ENCODE measurements at places on chromosomes 7 and 10.

DNA sequence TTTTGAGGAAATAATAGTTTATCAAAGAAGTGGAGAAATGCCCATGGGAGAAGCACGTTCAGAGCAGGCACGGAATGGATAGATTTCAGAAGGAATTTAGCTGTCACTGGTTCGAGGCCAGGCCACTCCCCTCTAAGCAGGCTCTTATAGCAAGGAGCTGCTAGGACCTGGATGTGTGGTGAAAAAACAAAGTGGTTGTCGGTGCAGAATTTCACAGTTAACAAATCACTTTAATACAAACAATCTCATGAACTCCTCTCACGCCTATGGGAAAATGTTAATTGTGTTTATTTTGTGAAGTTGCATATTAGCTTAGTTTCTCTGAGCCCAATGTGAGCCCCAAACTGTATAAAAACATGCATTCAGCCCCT, 176.3 kb downstream of the PKD1L1 start:
- no peak for DNase-seq

- no peak for DNase-seq
Measured at GRCh38 chr10:3287572-3288445, 115.2 kb upstream of the PITRM1 start.

DNA sequence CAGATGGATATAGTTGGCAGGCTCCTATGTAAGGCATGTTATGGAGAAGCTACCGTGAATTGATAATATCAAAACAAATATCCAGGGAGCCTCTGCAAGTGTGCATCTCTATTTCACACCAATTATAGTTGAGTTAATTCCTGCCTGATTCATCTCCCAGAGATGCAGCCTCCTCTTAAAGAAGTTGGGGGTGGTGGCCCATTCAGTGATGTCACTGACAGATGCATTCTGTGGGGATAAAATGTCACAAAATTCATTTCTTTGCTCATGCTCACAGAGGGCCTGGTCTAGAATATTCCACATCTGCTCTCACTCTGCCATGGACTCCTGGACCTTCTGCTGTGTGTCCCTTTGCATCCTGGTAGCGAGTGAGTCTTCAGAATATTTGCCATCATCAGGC, 189.1 kb upstream of the PRSS1 start:
- DNase-seq: no peak

DNA sequence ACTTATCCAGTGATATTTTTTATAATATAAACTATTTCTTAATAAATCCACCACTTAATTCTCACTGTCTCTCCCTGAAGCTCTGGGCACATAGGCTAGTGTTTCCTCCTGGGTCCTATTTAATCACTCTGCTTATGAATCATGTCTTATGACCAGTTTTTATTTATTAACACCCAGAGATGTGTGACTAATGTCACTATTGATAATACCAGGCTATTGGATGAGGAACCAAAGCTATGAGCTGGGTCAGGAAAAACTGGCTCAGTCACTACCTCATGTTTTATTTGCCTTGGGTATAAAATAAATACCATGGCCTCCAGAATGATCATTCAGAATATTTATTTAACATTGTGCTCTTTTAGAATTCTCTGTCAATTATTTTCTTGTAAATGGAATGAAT, 5.2 kb downstream of the SEMA3E start:
- DNase-seq: no peak

GRCh38 chr10:125226005-125226404, 65.6 kb upstream of the CTBP2 start:
- no peak for DNase-seq

GRCh38 chr10:56583316-56583715, 222.3 kb upstream of the ZWINT start:
- DNase-seq: no peak

DNA sequence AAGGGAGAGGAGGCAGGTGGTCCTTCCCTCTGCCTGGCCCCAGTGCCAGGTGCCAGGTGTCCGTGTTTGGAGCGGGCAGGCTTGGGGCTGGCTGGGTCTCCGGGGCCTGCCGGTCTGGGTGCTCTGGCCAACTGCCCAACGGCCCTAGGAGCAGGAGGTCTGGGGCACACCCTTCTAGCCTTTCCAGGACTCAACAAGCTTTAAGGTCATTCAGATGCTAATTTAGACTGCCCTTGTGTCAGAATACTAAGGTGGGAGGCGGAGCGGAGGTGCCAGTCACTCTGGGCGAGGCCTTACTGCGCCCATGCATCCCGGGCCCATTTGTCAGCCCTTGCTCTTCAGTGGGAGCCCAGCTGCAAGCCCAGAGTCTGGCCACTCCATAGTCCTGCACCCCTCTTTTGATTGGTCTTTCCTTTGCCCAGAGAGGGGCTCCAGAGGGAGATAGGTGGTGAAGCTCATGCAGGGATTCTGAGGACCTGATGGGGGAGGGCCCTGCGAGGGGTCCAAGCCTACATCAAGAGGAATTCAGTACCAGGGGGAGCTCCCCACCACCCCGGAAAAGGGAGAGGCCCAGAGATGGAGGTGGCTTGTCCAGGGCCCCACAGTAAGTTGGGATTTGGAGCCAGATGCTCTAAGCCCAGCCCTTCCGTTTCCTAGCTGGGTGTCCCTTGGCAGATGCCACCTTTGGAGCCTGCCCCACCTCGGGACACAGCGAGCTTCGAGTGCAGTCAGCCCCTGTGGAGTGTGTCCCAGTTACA, 1.3 kb downstream of the PGAM2 start:
- peak; percentile 77 for DNase-seq

GRCh38 chr10:2225609-2226008, 488.3 kb upstream of the ADARB2 start:
- no peak for DNase-seq

DNA sequence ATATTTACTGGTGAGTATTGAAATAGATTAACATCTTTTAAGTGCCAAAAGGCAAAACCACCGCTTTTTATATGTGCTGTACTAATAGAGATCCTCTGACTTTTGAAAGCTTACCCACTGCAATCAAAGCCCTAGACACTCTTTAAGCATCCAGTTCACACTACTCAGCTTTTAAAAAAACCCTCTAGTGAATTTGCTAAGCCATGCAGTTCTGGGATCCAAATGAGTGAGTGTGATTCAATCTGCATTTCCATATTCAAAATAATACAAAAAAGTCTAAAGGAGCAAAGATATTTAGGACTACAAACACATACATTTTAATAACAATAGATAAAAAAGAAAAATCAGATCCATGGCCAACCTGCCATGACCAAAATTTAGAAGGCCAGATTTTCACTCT, 288.2 kb downstream of the MAGI2 start:
- DNase-seq: no peak

Measured in posterior vena cava (tissue), 2 donors.